ENCODE measurements at places on chromosomes 1 and 21. TPM values are rescaled to one million over a fixed set of nuclear protein-coding genes. Genes with fewer than 3 reads are reported as not detected.

GPR37L1 gene
- total RNA-seq: not detected

CNR2 gene
- total RNA-seq: not detected

S100A16 gene
- 121 TPM for total RNA-seq

CHI3L2 gene
- total RNA-seq: 1.5 TPM

IFNLR1 gene
- total RNA-seq: under 0.01 TPM

PLEKHN1 gene
- total RNA-seq: under 0.01 TPM

FTCD gene
- 1.3 TPM for total RNA-seq

All from fibroblast of lung (primary cell).